Hepatocyte (in vitro differentiated cells): ENCODE measurements at places on chromosomes 6 and 20. TPM values are rescaled to one million over a fixed set of nuclear protein-coding genes. Genes with fewer than 3 reads are reported as not detected.

The NINL gene
- total RNA-seq: 23.2 and 27.1 TPM in 2 replicates

The RALGAPB gene
- total RNA-seq: 25.2 and 31.8 TPM in 2 replicates

The COL21A1 gene
- total RNA-seq: 44.7 and 59.2 TPM in 2 replicates

The TCP11 gene
- not detected in 2 replicates for total RNA-seq

The XKR7 gene
- total RNA-seq: 0.12 and 0.37 TPM in 2 replicates

The BANF2 gene
- total RNA-seq: not detected in 2 replicates

The GPR6 gene
- total RNA-seq: not detected in 2 replicates

The TMC2 gene
- total RNA-seq: not detected in 2 replicates

The IRF4 gene
- 0.23 and 0.44 TPM in 2 replicates for total RNA-seq

The DOK5 gene
- 4.9 and 7.0 TPM in 2 replicates for total RNA-seq

The LY6G5C gene
- 0.32 TPM in 1 of 2 replicates, not detected in the other for total RNA-seq

The GSTA2 gene
- 402 and 441 TPM in 2 replicates for total RNA-seq

GRCh38 chr6:1029141-1029540 is 282.8 kb upstream of the FOXQ1 start:
- no peak for DNase-seq

DNA sequence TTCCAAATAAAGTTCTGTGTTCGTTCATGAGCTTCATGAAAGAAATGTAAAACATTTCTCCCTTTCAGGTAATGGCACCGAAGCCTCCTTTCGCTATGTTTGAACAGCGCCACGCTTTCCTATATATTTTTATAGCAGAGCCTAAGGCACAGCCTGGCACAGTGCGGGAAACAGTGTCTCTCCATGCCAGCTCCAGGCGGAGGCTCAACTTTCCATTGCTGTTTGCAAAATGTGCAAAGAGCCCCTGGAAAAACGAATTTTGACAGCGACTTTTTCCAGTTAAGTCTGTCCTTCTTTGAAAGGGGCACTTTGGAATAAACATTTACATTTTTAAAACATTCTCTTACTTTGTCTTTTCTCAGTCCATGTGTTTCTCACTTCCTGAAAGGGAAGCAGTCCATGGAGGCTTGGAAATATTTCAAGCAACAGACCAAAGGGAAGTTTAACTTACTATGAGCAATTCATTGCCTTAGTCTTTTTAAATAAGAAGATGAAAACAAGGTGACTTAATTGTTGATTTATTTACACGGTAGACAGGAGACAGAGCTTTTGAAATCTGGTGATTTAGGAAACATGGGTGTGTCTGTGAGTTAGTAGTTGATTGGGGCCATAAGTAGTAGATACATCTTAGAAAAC is 769 bp downstream of the CCN6 start:
- peak; percentile 18 for DNase-seq

GRCh38 chr20:32513031-32513866 is 71.9 kb downstream of the NOL4L start:
- DNase-seq: no peak

- DNase-seq: no peak
These were observed 9.8 kb downstream of the FOXO3 start for GRCh38 chr6:108570517-108570916.

GRCh38 chr6:4732691-4733315 is 43.4 kb upstream of the CDYL start:
- DNase-seq: peak; percentile 84

GRCh38 chr6:144936764-144937163 is 651.6 kb downstream of the UTRN start:
- DNase-seq: no peak

- DNase-seq: no peak
These were observed 11.7 kb downstream of the TMEM244 start for GRCh38 chr6:129849456-129849855.

GRCh38 chr6:152062476-152062875 is 255.0 kb downstream of the ESR1 start:
- DNase-seq: no peak

DNA sequence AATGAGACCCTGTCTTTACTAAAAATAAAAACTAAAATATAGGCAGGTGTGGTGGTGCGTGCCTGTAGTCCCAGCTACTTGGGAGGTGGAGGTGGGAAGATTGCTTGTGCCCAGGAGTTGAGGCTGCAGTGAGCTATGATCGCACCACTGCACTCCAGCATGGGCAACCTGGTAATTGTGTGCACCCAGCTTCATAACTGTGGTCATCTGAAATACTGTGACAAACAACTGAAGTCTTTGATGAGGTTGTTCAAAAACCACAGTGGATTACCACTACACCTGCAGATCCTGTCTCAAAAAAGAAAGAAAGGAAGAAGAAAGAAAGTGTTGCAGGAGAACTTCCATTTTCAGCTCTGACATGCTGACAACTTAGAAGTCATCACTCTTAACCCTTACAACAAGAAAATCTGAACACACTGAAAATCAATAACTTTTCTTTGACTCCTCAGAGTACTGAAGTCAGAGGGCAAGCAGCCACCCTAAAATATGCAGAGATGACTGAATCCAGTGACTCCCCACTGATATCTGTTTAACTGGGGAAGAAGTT is 13.8 kb upstream of the ZBP1 start:
- DNase-seq: no peak

GRCh38 chr6:5896476-5897200 is 110.1 kb downstream of the NRN1 start:
- no peak for DNase-seq

DNA sequence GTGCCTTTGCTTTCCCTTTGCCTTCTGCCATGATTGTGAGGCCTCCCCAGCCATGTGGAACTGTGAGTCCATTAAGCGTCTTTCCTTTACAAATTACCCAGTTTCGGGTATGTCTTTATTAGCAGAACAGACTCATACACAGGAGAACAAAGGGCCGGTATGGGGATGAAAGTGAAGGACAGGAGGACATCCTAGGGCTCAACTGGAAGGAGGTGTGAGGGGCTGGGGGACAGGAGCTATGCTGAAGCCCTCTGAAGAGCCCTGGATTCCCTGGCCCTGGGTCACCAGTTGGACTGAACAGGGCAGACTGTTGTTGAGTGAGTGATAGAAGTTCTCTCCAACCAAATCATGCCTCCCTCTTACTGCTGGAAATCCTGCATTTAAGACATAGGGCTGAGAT is 105.8 kb downstream of the SCML4 start:
- DNase-seq: no peak

DNA sequence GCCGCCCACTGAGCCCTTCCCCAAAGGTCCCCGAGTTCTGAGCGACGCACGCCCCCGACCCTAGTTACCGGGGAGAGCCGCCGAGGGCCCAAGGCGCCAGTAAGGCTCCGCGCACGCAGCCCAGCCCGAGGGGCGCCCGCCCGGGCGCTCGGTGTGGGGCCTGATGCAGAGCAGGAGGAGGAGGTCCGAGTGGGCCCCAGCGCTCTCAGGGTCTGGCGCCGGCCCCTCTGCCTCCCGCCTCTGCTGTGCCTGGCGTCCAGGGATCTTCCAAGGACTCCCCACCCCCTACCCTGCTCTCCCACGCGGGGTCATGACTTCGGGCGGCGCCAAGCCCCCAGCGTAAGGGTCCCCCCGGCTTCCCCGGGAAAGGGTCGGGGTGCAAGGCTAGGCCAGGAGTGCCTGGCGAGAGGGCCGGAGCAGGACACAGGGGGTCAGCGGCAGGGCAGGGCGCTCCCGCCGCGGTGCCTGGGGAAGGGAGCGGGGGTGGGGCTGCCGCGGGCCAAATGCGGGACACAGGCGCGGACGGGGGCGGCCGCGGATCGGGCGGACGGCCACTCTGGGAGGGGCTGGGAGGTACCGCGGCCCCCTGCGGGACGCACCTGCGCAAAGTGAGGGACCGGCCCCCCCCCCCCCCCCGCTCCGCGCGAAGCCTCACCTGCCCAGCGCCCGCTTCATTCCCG is 637 bp downstream of the ABHD12 start:
- DNase-seq: peak; percentile 63

DNA sequence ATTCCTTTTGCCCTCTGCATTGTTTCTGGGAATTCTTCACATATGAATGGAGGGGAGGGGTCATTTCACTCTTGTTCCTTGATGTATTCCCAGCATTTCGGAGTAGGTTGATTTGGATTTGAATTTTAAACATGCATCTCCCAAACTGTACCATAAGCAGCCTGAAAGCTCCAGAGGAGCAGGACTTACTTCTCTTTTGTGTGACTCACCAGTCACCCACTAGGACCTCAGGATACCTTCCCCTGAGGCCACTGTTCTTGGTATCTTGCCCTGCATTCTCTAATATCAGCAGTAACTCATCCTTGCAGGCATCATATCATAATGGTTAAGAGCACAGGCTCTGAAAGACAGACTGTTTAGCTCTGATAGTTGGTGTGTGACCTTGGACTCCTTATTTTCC is 703 bp downstream of the MRPL2 start:
- DNase-seq: no peak

DNA sequence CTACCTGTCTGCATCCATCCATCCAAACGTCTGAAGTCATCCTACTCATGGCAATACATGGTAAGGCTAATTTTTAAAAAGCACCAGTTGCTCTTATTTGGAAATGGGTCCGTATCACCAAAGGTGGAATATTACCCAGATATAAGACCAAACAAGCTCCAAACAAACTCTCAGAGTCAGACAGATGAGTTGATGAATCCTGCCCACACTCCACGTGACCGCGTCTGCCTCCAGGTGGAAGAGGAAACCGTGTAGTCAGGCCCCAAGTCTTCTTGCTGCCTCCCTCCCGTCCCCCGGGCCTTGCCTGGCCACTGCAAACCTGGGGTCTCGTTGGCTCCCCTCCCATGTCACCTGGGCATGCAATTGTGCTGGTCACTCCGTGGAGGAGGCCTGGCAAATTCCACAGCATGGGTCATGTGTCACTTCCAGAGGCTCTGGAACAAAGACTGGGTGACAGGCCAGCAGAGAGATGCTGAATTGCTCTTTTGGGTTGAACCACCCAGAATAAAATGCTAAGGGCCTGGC is 31.8 kb downstream of the CTCFL start:
- no peak for DNase-seq

- peak; percentile 80 for DNase-seq
These were observed 71.7 kb downstream of the RCAN2 start for GRCh38 chr6:46419576-46420002.

DNA sequence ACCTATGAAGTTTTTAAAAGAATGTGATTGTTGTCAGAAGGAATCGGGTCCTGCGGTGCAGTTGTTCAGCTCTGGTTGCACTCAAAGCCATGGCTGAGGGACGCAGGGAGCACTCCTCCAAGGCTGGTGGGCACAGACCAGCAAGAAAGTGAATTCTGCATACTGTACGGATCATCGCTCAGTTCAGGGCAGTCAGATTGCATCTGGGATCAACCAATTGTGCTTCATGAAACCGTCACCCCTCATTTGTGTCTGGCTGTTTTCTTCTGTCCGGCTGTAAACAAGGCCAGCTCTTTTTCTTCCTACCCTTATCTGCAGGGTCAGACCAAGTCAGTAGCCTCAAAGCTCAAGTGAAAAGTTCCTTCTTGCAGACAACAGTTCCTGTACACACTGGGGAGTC is 478.3 kb downstream of the TFAP2A start:
- no peak for DNase-seq

- no peak for DNase-seq
These were observed 62.9 kb downstream of the CARMIL1 start for GRCh38 chr6:25341923-25342619.

- DNase-seq: peak; percentile 84
These were observed 1.2 kb downstream of the LAMA5 start for GRCh38 chr20:62365814-62366369.

DNA sequence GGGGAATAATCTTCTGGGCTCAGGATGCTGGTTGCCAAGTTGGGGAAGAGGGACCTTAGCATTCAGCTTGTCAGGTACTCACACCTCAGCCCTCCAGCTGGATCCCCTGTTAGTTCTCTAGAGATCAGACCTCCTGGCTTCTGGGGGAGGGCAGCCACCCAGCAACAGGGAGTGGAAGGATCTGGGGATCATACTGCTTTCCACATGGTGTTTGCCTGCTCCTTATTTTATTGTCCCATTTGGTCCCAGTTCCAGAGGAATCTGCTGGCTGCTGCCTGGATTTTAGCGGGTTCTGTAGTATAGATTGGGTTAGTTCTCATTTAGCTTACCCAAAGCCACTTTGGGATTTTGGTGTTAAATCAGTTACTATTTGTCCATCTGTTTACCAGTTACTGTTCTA is 29.3 kb downstream of the KAT14 start:
- no peak for DNase-seq

DNA sequence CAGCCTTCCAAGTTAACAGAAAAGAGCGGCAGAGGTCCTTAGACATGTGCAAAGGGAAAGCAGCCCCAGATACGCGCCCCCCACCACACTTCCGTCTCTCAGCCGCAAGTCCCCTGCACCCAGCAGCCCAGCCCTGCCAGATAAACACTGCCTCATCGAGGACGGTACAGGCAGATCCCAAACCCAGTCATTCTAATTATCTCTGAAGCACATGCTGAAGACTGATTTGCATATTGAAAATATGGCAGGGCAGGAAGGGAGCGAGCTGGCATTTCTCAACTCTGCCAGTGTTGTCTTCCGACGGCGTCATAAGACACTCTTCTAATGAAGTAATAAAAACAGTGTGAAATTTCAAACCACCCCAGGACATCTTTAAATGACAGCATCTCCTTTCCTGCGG is 122.8 kb upstream of the CDH4 start:
- no peak for DNase-seq

DNA sequence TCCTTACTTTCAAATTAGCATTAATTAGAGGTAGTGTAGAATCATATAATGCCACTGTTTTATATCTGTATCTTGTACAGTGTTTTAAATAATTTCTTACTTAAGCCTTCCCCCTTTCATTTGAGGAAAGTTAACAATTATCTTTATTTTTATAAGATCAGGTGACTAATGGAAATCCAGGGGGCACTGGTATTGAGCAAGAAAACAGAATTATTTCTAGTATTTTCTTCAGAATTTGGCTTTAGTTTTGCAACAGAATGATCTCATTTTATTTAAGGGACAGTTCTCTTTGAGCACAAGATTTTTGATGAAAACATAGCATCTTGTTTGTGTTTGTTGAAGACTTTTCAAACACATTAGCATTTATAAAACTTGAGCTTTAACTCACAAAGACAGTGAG is 55.9 kb downstream of the RNF217 start:
- DNase-seq: no peak

DNA sequence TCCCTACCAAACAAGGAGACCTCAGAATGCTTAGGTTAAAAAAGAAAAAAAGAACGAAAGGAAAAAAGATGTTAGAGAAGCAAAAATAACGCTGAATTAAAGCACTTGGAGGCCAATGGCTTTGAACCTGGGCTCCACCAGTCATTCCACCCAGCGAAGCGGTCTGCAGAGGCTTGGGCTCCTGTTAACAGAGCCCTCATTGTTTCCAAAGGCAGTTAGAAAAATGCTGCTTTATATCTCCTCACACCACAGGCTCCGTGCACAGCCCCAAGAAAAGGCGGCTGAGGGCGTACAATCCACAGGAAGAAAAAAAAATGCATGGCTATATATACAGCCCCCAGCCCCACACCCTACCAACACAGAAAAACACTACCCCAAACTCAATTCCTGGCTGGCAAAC is 255.9 kb downstream of the FOXC1 start:
- DNase-seq: no peak
